ENCODE measurements at places on chromosomes 3 and 15.

GRCh38 chr3:113103588-113103987 is 107.8 kb upstream of the BOC start:
- DNase-seq = no peak

DNA sequence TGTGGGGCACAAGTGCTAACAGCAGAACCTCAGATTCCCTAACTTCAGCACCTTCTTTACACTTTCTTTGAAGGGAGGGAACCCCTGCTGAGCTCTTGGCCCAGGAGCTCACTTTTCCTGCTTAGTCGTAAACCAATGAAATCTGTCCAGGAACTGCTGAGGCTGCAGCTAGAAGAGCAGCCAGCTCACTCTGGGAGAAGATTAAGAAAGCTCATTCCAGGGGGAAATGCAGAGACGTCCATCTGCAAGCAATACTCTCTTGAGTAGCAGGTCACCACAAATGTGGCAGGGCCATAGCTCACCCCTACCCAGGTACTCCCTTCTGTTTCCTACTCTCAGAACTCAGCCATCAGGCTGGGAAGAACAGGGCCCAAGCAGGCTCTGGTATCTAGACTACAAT is 103.3 kb downstream of the WDR76 start:
- DNase-seq = no peak

DNA sequence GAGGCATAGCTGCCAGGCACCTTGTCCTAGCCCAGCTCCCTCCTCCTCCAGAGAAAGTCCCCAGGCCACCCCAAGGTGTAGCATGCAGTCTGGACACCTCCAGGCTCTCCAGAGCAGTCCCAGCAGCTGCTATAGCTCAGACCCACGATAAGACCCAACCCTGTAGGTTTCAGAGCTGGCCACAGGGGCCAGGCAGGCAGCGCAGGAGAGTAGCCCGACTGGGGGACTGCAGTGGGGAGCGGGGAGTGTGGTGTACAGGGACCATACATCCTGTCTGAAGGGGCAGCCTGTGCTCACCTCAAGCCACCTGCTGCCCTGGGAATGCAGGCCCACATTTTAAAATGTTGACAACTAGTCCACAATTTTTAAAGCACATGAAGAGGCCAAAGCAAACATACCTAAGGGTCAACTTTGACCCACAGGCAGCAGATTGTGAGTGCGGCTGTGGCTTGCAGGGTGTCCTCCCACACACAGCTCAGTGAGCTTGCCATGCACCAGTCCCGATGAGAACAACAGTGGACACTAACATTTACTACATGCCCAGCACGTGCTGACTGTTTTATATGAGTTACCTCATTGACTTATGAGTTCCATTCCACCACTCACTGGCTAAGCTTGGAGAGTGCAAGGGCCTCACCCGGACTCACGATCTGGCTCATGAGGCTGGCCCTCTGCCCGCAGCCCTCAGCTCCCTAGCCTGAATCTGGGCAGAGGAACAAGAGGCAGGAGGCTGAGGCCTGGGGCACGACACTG is 81.4 kb downstream of the DNAJB8 start:
- DNase-seq = no peak

DNA sequence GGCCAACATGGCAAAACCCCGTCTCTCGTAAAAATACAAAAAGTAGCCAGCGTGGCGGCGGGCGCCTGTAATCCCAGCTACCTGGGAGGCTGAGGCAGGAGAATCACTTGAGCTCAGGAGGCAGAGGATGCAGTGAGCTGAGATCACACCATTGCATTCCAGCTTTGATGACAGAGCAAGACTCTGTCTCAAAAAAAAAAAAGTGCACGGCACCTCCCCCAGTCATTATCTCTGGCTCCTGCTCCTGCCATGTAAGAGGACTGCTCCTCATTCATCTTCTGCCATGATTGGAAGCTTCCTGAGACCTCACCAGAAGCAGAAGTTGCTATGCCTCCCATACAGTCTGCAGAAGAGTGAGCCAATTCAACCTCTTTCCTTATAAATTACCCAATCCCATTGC is 4.0 kb upstream of the ALG1L2 start:
- DNase-seq = no peak

DNA sequence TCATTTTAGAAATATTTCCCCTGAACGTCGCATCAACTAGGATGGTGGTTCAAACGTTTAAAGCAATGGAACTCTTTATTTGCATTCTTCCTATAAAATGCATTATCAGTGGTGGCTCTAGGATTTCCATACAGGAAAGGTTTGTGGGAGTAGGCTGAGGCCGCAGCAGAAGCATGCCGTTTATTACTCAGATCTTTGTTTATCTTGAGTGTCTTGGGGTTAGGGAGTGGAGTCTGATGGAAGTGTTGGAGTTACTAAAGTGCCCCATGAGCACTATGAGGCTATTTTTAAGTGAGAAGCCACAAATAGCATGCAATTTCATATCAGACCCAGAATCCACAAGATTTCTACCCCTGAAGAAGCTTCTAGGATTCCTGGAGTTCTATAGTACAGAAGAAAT is 26.2 kb downstream of the ATOSA start:
- no peak for DNase-seq

GRCh38 chr3:171460725-171461524 is 720 bp upstream of the TNIK start:
- DNase-seq = no peak

GRCh38 chr3:194767446-194768207 is 81.9 kb downstream of the FAM43A start:
- DNase-seq = no peak

GRCh38 chr3:182629521-182629920 is 163.8 kb upstream of the ATP11B start:
- no peak for DNase-seq
